Breast epithelium (tissue), 4 donors: ENCODE measurements at places on chromosomes 3 and 15. TPM values are rescaled to one million over a fixed set of nuclear protein-coding genes. Genes with fewer than 3 reads are reported as not detected.

DNA sequence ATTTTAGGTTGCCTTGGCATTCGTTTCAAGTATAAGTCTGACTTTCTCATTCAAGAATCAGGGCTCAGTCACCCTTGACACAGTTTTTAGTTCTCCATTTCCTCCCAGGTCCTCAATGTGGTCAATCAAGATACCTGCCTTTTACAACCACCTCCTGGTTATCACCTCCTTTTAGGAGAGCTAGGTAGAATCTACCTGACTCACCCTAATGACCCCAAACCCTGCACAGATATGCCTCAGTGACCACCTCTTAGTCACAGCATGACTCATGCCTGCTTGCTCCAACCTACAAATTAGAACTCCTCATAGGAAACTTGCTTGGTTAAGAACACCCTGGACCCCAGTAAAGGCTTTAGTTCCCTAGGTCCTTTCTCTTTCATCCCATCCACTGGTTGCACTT lies 22.5 kb downstream of the DMXL2 start:
- H3K36me3 ChIP-seq: no peaks in the 10 kb centered on the region
- H3K4me3 ChIP-seq: no peak overlapping the region
- no peak overlapping the region for H3K27ac ChIP-seq
- no peaks in the 10 kb centered on the region for H3K4me1 ChIP-seq
- no peaks in the 10 kb centered on the region for H3K27me3 ChIP-seq

DNA sequence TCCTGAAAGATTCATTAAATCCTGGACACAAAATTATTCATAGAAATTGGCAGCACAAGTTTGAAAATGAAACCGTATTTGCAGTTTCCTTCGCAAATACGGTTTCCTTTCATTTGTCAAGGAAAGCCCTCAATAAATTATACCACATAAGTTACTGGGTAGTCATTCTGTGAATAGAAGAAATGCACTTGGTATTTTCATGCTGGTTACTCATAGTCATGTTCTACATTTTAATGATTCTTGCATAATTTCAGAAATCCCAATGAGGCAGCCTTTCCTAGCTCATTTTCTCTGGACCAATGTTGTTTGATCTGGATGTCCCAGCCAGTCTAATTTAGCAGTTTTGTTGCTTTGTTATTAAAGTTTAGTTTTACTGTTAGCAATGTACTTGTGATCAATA lies 43.2 kb downstream of the MINAR1 start:
- no peaks in the 10 kb centered on the region for H3K27me3 ChIP-seq
- no peak overlapping the region for H3K27ac ChIP-seq
- H3K4me3 ChIP-seq: no peak overlapping the region
- H3K4me1 ChIP-seq: no peaks in the 10 kb centered on the region
- no peaks in the 10 kb centered on the region for H3K36me3 ChIP-seq

- no peak overlapping the region for H3K27ac ChIP-seq
- no peak for DNase-seq
- no peak overlapping the region for H3K4me3 ChIP-seq
- H3K36me3 ChIP-seq: no peaks in the 10 kb centered on the region
- no peaks in the 10 kb centered on the region for H3K27me3 ChIP-seq
These were observed 346.2 kb upstream of the ZNF717 start for GRCh38 chr3:76131396-76132153.

DNA sequence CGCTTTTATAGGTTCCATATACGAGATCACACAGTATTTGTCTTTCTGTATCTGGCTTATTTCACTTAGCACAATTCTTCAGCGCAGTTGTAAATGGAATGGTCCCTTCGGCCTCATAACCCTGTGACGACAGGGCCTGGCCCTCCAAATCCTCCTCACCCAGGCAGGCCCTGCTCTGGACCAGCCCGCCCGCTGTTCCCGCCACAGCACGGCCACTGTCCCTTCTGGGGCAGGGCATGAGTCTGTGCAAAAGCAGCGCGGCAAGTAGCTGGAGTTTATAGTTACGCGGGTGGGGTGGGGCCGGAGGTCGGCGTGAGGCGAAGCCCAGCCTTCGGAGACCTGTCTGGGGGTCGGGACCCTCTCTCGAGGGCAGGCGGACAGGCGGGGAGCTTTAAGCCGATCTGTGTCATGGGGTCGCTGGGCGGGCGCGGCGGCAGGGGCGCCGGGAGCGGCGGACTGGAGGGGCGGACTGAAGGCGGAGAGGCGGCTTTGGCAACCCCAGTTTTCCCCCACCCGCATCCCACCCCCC lies 543 bp downstream of the ARPIN start:
- H3K27ac ChIP-seq: peak overlapping the region; percentile 54
- no peaks in the 10 kb centered on the region for H3K36me3 ChIP-seq
- DNase-seq: no peak
- no peaks in the 10 kb centered on the region for H3K27me3 ChIP-seq
- no peaks in the 10 kb centered on the region for H3K4me1 ChIP-seq

GRCh38 chr3:30161375-30161774 lies 445.0 kb upstream of the TGFBR2 start:
- no peaks in the 10 kb centered on the region for H3K4me1 ChIP-seq
- H3K36me3 ChIP-seq: no peaks in the 10 kb centered on the region
- no peak overlapping the region for H3K4me3 ChIP-seq
- H3K27me3 ChIP-seq: no peaks in the 10 kb centered on the region
- H3K27ac ChIP-seq: peak overlapping the region; percentile 44

GRCh38 chr15:70039917-70040316 lies 57.8 kb downstream of the TLE3 start:
- H3K27ac ChIP-seq: no peak overlapping the region
- H3K4me3 ChIP-seq: no peak overlapping the region
- no peaks in the 10 kb centered on the region for H3K27me3 ChIP-seq
- no peaks in the 10 kb centered on the region for H3K36me3 ChIP-seq

- no peaks in the 10 kb centered on the region for H3K4me1 ChIP-seq
- no peak for DNase-seq
- H3K36me3 ChIP-seq: no peaks in the 10 kb centered on the region
- H3K27me3 ChIP-seq: no peaks in the 10 kb centered on the region
- H3K4me3 ChIP-seq: no peak overlapping the region
These were observed 248.8 kb upstream of the GRM7 start for GRCh38 chr3:6612034-6612616.

DNA sequence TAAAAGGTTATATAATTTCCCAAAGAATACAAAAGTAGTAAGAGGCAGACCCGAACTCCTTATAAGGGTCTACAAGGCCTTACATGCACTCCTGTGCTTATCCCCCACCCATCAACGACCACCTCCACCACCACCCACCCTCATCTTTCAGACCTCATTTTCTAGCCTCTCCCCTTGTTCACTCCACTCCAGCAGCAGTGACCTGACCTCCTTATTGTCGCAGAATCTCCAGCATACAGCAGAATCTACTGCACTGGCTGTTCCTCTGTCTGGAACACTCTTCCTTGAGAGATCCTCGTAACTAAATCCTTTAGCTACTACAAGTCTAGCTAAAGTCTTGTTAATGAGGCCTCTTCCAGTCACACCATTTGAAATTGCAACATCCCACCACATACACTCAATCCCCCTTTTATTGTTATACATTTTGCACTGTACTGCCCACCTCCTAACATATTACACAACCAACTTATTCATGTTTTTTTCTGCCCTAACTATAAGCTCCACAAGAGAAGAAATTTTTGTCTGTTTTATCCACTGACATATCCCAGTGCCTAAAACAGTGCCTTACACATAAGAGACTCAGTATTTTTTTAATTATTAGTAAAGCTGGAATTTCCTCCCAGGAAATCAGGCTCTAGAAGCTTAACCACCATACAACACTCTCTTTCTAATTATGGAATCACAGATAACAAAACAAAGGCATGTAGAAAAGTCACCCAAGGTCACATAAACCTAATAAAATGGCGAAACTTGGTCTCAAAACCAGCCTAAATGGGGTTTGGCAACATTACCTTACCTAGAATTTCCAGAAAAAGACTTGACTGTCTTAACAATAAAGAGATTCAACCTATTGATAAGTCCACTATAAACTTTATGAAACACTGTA lies 40.2 kb downstream of the ZNF148 start:
- H3K36me3 ChIP-seq: no peaks in the 10 kb centered on the region
- no peak overlapping the region for H3K27ac ChIP-seq
- H3K27me3 ChIP-seq: no peaks in the 10 kb centered on the region
- no peaks in the 10 kb centered on the region for H3K4me1 ChIP-seq
- DNase-seq: no peak

ZNF280D gene
- 86.5 TPM for total RNA-seq

LRTM1 gene
- total RNA-seq: not detected

FURIN gene
- 34.5 TPM for total RNA-seq

TRIM42 gene
- not detected for total RNA-seq

FXR1 gene
- total RNA-seq: 130 TPM

AMOTL2 gene
- 83.2 TPM for total RNA-seq
